ENCODE measurements at places on chromosomes 16 and 17. TPM values are rescaled to one million over a fixed set of nuclear protein-coding genes. Genes with fewer than 3 reads are reported as not detected.

Gene FOXN1
- total RNA-seq, result not detected

Gene CCL1
- total RNA-seq, result not detected

Gene KRTAP2-4
- not detected for total RNA-seq

DNA sequence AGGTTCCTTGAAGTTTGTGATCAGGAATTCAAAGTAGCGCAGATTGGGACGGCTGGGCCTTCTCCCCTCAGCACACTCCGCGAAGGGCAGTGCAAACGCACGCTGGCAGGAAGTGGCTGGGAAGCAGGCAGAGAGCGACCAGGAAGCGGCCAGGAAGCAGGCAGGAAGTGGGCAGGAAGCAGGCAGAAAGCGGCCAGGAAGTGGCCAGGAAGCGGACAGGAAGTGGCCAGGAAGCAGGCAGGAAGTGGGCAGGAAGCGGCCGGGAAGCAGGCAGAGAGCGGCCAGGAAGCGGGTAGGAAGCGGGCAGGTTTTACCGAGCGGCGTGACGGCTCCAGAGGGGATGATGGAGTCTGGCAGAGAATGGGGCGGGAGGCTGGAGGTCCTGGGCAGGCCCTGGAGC is 3.2 kb downstream of the DPEP1 start:
- no peak for ATAC-seq

GRCh38 chr17:73400915-73401545 is 89.2 kb upstream of the CDC42EP4 start:
- no peak for ATAC-seq

GRCh38 chr17:47718634-47719405 is 14.2 kb upstream of the TBX21 start:
- ATAC-seq, result no peak

Measured in motor neuron (in vitro differentiated cells).